Vein endothelial cell (primary cell): ENCODE measurements at places on chromosomes 6 and 20. TPM values are rescaled to one million over a fixed set of nuclear protein-coding genes. Genes with fewer than 3 reads are reported as not detected.

SYNGAP1 gene
- 3.6 and 5.3 TPM in 2 replicates for total RNA-seq

PRSS35 gene
- 0.33 TPM in 1 of 2 replicates, not detected in the other for total RNA-seq

VNN1 gene
- total RNA-seq = 0.29 TPM in 1 of 2 replicates, not detected in the other

POPDC3 gene
- total RNA-seq = 1.3 and 3.0 TPM in 2 replicates

SCRT2 gene
- total RNA-seq = not detected in 2 replicates
